RCC 7860 (cell line): ENCODE measurements at places on chromosomes 2 and 18.

GRCh38 chr18:78912844-78913243, 66.8 kb upstream of the SALL3 start:
- DNase-seq, result no peak

DNA sequence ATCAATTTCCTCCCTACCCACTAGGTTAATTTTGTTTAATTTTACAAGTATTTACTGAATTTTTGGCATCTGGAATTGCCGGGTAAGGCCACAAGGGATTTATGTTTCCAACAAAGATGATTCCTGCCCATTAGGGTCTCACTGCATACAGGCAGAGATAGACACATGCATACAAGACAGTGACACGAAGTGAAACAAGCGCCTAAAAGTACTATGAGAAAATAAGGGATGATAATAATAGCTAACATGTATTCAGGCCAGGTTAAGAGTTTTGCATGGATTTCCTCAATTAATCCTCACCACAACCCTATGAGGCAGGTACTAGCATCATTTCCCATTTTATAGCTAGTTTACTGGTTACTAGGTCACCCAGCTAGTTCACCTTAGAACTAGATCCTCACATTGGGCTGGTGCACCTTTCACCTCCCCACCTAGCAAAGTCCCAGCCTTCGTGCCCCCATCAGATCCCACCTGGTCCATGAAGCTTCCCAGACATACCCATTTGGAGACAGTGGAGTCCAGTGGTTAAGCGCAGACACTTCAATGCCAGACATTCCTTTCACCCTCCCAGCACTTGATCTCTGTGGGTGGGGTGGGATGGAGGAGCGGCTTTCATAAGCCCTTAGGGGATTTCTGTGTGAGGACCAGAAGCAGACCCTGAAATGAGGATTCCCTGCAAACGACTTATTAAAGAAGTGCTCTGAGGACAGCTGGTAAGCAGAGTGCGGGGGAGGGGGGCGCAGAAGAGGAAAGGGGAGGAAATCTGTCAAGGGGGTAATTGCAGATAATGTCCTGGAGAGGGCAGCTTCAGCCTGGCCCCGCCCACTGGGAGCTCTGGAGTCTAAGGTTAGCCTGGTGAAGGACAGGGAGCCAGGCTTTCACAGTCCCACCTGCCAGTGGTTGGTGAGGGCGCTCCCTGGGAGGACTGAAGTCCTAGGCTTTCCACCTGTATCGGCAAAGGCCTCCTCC, 5.8 kb upstream of the DGUOK start:
- DNase-seq, result no peak

DNA sequence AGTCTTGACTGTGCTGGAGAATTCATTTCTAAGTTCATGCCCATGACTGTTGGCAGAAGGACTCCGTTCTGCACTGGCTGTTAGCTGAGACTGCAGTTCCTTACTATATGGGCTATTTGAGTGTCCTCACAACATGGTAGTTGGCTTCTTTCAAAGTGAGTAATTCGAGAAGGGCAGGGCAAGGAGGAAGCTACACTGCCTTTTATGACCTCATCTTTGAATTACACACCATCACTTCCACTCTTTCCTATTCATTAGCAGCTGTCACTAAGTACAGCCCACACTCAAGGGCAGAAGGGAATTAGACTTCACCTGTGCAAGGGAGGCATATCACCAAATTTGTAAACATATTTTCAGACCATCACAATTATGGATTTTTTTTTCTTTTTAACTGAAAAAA, 55.9 kb upstream of the EPAS1 start:
- peak; percentile 11 for DNase-seq

- DNase-seq, result no peak
These were observed 24.1 kb downstream of the GREB1L start for GRCh38 chr18:21265971-21266673.

GRCh38 chr2:205988274-205988673, 97.7 kb downstream of the INO80D start:
- DNase-seq, result no peak

DNA sequence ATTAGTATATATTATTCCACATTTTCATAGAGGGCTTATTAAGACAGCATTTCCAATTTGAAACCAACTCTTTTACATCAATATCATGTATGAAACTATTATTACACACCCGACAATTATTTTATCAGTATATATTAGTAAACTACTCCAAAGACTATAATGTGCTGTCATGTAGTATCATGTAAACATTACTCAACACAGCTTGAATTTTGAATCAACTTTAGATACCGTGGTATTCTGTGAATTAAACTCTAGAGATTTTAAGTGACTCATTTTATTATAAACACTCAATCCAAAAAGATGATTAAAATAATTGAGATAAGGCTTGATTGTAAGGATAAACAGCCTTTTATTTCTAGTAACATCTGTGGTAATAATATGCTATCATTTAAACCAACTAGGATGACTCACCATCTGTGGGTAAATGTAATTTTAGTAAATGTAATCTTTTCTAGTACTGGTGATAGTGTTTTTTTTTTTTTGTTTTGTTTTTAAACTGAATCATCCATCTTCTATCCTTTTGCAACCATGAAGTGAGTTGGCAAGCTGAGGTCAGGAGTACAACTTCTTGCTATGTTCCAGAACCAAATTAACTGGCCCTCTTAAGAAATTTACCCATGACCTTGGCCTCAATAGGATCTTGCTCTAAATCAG, 144.3 kb upstream of the SMAD7 start:
- peak; percentile 40 for DNase-seq

GRCh38 chr2:139099721-139100120, 319.5 kb upstream of the NXPH2 start:
- no peak for DNase-seq

DNA sequence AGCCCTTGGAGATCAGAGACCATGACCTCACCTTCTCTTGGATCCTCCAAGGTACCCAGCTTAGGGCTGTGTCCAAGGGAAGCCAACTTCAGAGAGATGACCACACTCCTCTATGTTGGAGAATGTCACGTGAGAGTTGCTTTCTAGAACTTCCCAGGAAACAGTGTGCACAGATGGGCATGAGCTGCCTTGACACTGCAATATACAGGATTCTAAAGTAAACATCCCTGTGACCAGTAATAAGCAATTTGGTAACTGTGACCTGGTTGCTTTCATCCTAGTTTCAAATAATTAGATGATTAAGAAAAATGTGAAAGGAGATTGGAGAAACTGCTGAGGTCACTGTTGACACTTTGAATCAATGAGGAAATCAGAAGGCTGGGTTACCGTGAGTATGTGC, 181.1 kb upstream of the EPAS1 start:
- DNase-seq, result no peak

DNA sequence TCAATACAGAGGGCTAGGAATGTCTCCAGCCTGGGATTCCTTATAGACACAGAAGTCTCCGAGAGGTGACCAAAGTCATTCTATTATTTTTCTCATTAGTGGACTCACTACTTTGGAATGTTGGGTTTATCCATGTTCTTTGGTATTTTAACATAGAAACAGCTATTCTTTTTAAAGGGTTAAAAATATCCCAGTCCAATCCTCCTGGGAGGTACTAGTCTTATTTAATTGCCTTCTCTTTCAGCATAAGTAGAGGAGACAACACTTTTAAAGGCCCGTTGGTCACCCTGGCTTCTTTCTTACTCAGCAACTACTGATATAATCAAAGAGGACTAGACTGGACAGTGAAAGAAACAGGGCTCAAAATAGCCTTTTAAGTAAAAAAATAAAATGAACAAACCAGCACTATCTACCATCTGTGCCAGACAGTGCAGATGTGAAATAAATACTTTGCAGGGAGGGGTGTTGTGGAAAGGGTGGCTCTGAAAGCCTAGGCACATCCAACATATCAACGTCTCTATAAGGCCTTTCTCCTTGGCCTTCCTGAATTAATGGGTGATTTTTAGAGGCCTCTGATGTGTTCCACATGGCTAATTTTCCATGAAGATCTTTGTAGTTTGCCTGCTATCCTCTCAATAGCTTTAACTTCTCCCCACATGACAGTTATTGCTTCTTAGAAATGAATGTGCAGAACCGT, 334.4 kb upstream of the THUMPD2 start:
- DNase-seq, result no peak

GRCh38 chr2:207254591-207255464, 89.1 kb upstream of the KLF7 start:
- peak; percentile 27 for DNase-seq

DNA sequence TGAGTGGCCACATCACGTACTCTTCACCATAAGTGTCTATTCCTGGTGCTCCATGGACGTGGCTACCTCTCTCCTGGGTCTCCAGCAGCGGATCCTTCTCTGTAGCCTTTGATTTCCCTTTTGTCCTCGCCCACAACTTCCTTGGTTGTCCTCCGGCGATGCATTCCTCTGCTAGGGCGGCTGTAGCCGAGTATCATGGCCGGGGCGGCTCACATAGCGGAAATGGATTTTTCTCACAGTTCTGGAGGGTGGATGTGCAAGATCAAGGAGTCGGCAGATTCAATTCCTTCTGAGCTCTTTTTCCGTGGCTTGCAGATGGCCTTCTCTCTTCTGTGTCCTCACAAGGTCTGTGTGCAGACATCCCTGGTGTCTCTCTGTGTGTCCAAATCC, 35.7 kb downstream of the ACKR3 start:
- no peak for DNase-seq

- DNase-seq, result no peak
These were observed 234.9 kb downstream of the TFCP2L1 start for GRCh38 chr2:121049950-121050585.

DNA sequence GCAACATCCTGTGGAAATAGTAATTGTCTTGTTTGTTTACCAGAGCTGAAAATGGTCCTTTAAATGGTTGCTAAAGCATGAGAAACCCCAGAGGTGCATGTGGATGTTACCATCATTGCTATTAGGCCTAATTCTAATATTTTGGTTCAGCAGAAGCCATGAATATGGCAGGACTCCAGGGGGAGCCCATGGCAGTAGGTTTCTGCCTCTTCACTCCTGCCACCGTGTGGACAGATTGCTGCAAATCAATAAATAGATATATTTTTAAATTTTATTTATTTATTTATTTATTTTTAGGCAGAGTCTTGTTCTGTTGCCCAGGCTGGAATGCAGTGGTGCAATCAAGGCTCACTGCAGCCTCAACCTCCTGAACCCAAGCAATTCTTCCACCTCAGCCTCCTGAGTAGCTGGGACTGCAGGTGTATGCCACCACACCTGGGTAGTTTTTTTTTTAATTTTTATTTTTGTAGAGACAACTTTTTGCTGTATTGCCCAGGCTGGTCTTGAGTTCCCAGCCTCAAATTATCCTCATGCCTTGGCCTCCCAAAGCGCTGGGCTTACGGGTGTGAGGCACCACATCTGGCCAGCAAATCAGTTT, 54.9 kb upstream of the CAPN13 start:
- peak; percentile 59 for DNase-seq

- no peak for DNase-seq
These were observed 31.8 kb downstream of the TBC1D8 start for GRCh38 chr2:101119431-101119830.

GRCh38 chr2:197248001-197248401, 62.6 kb downstream of the ANKRD44 start:
- DNase-seq, result no peak

- no peak for DNase-seq
These were observed 234.0 kb upstream of the RAB12 start for GRCh38 chr18:8375249-8375648.

- DNase-seq, result no peak
These were observed 1.7 kb downstream of the INPP5D start for GRCh38 chr2:233061591-233062450.

DNA sequence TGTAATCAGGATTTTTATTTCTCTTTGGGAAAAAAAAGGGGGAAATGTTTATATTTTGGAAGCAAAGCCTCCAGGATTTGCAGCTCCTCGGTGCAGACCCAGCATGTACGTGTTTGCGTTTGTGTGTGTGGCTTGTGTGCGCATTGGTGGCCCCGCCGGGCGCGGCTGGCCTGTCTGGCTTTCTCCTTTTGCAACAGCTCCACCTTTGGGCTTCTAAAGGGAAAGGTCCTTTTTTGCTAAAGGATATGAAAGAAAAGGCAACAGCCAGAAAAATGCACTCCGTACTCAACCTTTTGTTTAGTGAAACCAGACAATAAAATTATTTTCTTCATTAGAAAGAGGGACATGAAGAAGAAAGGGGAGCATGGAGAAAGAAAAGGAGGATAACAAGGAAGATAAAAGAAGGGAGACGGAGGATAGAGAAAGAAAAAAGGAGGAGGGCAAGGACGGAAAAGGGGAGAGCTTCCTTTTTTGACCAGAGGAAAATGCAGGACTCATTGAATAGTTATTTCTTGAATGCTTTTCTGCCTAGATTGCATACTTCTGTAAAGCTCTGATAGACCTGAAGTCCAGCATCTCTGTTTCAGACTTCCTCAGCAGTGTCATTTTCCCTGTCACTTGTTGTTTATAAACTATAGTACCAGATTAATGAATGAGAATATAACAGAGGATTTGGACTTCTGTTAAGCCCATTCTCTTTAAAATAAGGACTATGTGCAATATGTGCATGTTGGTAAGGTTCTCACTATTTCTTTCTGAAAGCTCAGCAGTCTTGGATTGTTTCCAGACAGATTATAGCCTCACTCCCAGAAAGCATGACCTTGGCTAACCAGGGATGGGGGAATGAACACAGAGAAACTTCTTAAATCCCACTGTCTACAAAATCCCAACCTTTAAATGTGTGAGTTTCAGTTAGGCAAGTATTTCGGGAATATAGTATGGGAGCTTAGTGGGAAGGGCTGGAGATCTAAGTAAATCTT, 563.1 kb upstream of the PIK3C3 start:
- DNase-seq, result peak; percentile 5

GRCh38 chr2:63665091-63665490, 76.3 kb downstream of the MDH1 start:
- DNase-seq, result no peak

DNA sequence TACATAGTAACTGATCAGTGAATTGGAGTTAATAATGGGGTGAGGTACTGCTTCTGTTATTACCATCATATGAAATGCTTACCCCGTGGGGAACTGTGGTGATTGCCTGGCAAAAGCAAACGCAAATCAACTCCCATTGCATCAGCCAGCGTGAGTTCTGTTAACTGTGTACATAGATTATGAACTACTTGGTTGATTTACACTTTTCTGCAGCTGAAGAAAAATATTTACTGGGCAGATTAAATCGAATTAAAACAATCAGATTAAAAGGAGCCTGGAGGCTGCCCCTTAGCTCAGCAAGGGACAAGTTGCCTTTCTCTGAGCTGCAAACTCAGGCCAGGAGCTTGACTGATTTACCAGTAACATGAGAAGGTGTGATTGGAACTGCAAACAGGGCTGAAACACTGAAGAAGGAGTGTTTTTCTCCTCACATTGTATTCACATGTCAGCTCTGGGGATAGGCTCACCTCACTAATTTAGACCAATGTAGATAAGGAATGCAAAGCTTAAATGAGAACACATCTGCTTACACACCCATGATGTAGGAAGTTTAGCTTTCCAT, 220.1 kb downstream of the OSR1 start:
- no peak for DNase-seq

- DNase-seq, result no peak
These were observed 2.1 kb downstream of the TRIB2 start for GRCh38 chr2:12718711-12719399.
